Activated CD8-positive, alpha-beta memory T cell treated with anti-CD3 and anti-CD28 coated beads for 4 hours (primary cell): ENCODE measurements at places on chromosomes 1 and 21.

- no peak for DNase-seq
These were observed 85.7 kb upstream of the SLC45A1 start for GRCh38 chr1:8232036-8232757.

GRCh38 chr1:168273575-168273974, 7.1 kb upstream of the TBX19 start:
- DNase-seq = no peak

DNA sequence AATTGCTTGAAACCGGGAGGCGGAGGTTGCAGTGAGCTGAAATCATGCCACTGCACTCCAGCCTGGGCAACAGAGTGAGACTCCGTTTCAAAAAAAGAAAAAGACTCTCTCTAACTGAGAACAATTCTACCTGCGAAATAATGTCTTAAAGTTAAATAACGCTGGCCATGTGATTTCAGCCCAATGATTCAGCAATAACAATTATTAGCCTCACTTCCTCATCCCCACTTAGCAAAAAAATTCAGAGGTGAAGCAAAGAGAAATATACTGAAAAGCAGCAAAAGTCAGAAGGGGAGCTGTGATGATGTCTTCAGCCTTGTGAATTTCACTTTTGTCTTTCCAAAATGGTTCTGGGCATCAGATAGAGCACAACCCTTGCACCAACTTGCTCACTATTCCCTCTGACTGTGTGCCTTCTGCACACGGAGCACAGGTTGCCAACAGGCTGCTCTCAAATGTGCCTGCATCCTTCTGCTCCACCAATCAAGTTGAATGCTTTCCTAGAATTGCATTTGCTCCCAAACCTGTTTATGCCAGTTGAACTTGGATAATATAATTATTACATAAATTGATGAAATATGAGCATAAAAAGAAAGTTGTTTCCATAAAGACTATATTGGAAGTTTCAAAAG, 79.8 kb upstream of the IPO9 start:
- DNase-seq = no peak

GRCh38 chr1:60034999-60035398, 38.6 kb downstream of the C1orf87 start:
- DNase-seq = no peak

DNA sequence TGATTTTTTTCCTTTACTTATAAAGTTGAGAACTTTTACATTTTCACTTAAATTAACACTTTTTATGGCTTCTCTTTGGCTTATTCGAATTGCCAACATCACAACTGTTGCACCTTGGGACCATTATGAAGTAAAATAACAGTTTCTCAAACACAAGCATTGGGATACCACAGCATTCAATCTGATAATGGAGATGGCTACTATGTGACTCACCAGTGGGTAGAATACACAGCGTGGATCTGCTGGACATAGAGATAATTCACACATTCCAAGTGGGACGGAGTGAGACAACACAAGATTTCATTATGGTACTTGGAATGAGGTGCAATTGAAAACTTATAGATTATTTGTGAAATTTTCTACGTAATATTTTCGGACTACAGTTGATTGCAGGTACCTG, 68.0 kb downstream of the ADAMTS1 start:
- no peak for DNase-seq

DNA sequence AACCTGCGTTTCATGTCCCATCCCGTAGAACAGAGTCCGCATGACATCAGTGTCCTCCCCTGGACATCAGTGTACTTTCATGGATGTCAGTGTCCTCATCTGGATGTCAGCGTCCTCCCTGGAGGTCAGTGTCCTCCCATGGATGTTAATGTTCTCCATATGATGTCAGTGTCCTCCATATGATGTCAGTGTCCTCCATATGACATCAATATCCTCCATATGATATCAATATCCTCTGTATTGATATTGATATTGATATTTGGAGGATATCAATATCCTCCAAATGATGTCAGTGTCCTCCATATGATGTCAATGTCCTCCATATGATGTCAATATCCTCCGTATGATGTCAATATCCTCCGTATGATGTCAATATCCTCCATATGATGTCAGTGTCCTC, 284.9 kb downstream of the AJAP1 start:
- DNase-seq = no peak

GRCh38 chr21:37837381-37837780, 78.9 kb downstream of the KCNJ6 start:
- DNase-seq = no peak

DNA sequence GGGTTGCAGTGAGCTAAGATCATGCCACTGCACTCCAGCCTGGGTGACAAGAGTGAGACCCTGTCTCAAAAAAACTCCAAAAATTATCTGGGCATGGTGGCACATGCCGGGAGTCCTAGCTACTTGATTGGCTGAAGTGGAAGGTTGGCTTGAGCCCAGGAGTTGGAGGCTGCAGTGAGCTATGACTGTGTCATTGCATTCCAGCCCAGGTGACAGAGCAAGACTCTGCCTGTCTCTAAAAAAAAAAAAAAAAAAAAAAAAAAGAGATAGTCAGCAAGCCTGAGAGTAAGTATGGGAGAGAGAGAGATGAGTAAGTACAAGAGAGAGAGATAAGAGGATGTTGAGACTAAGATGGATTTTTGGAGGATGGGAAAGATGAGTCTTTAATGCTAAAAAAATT, 180.8 kb upstream of the CACYBP start:
- no peak for DNase-seq

- no peak for DNase-seq
These were observed 25.1 kb downstream of the WARS2 start for GRCh38 chr1:119115311-119115710.

- DNase-seq = no peak
These were observed 128.5 kb upstream of the KCNK1 start for GRCh38 chr1:233485385-233485784.

GRCh38 chr1:218439541-218440295, 94.6 kb downstream of the TGFB2 start:
- no peak for DNase-seq

DNA sequence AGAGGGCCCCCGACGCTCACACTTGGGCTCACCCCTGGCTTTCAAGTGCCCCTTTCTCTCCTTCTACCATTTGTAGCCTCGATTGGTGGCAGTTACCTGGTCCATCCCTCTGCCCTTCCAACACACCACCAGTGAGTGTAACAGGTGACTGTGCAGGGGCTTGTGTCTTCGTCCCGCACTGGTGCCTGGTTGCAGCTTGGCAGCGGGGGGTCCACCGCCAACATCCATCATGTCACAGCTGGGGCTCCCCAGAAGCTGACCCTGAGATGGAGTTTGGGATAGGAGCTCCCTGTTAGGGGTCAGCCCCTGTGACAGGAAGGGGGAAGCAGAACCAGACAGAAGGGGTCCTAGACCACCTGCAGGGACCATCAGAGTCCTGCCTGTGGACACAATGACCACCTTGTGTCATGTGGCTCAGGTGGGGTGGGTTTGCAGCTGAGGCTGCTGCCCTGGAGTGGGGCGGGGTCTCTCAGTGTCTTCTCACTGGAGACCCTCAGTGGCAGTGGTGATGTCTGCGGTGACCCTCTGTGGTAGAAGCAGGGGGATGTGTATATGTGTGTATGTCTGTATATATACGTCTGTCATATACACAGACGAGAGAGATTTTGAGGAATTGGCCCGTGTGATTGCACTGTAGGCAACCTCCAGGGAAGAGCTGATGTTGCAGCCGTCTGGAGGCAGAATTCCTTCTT, 3.6 kb upstream of the CALML6 start:
- no peak for DNase-seq

- DNase-seq = no peak
These were observed 51.8 kb upstream of the ZSWIM5 start for GRCh38 chr1:45258059-45258650.

DNA sequence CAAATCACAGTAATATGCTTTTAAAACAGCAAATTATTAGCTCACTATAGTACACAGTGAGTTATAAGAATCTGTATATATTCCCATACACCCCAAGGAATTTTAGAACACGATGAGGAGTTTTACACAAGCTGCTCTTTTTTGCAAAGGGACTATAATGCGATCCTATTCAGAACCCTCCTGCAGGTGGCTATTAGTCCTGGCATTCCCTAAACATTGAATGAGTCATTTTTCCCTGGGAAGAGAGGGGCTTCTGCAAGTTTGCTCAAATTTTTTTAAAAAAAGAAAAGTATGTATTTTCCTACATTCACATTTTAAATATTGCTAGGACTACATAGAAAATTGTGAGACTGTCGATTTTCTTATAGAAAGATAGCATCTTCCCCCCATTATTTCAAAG, 106.3 kb downstream of the COL11A1 start:
- no peak for DNase-seq

DNA sequence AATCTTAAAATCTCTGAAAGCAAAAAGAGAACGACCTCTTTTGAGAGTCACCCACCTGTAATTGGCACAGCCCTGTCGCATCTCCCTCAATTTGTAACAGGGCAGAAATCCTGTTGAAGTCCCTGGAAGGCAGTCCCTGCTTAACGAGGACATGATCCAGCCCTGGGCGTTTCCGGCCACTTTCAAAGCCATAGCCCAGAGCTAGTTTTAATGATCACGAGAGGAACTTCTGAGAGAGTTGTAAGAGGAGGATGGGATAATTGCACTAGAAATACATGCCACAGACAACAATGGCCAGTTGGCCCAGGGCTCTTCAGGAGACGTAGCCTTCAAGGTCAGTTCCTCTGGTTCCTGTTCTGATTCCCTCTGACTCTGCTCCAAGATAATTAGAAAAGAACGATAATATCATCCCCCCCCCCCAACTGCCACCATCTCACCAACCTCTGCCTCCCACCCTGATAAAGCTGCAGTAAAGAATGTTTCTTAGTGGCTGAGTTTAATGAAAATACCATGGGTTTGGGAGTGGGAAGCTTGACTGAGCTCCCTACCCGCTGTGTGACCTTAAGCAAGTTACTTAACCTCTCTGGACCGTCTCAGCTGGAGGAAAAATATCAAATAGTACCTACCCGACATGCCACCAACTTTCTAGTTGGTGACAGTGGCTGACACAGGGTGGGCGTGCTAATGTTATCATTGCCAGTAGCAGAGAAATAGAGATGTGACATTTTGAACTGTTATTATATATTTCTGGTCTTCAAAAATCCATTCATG, 140.0 kb downstream of the OMA1 start:
- no peak for DNase-seq

- DNase-seq = no peak
These were observed 8.0 kb downstream of the PLXNA2 start for GRCh38 chr1:208235982-208236761.

DNA sequence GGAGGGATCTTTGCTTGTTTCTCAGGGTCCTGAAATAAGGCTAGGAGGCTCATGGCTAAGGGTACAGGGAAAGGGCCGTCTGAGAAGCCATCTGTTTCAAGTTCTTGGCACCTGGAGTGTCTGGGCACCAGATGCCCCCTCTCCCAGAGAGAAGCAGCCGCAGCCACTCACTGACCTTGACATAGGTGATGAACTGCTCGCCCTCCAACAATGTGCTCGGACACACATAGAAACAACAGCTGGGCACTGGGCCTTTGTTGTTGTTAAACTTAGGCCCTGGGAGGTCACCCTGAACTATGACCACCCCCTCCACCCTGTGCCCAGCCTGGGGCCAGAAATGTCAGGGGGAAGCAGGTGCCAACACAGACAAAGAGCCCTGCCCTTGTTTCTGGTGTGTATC, 9.2 kb upstream of the TNNI1 start:
- no peak for DNase-seq

DNA sequence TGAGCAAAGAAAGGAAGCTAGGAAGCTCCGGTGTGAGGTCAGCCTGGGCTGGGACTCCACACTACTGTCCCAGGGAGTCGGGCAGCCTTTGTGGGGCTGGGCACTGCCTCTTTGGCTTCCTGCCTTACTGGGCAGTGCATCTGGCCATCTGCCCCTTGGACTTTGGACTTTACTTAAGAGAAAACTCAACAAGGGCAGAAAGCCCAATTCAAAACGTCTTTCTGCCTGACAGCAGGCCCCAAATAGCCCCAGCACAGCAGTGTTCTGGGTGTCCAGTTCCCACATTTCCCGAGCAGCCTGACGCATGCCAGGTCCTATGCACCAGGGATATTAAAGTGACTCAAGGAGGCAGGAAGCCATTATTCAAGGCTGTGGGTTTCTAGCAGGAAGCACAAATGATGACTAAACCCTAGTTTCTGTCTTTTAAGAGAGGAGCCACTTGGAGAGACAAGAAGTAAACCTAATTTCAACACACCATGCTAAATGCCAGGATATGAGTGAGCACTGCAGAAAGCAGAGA, 37.9 kb upstream of the EDEM3 start:
- no peak for DNase-seq

DNA sequence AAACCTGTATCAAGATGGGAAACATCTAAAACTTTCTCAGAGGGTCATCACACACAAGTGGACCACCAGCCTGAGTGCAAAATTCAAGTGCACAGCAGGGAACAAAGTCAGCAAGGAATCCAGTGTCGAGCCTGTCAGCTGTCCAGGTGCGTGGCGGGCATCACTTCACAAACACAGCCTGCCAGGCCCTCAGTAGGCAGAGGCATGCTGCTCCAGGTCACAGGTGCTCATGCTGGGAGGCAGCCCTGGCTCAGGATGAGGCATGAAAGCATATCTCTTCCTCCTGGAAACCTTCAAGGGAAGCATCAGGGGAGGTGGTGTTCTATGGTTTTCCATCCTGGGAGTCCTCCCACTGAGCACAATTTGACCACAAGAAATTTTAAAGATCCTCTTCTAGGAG, 6.3 kb downstream of the CD2 start:
- DNase-seq = no peak

- no peak for DNase-seq
These were observed 10.0 kb downstream of the MAP3K21 start for GRCh38 chr1:233337505-233337904.

GRCh38 chr1:21749109-21749508, 33.8 kb downstream of the USP48 start:
- no peak for DNase-seq

GRCh38 chr1:237873487-237874211, 17.1 kb downstream of the ZP4 start:
- no peak for DNase-seq

DNA sequence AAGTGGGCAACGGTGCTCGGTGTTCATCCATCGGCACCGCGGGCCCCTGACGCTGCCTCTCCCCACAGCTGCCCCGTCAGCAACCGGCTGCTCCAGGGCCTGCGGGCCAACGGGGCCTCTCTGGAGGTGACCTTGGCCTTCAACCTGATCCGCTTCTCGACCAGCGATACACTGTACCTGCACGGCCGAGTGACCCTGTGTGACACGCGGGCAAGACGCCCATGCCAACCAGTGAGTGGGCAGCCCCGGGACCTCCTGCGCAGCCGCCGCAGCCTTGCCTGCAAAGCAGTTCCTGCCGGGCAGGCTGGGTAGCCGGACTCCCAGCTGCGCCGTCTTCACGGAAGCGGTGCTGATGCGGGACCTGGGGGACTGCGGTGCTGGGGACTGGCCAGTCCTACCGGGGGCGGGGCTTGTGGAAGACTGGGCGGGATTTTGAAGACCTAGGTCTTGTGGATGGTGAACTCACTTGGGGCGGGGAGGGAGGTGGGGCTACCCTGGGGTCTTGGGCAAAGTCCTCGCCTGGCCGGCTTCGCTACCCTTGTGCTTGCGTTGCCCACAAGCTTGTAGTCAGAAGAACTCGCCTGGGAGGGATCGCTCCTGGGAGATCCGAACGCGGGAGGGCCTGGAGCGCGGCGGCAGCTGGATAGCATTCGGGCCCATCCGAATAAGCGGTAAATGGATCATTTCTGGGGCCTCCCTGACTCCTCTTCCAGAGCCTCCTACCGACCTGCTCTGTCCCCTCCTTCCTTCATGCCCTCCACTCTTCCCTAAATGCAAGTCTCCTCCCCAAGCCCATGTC, 8.8 kb upstream of the CEP85 start:
- DNase-seq = peak; percentile 14

- DNase-seq = no peak
These were observed 107.9 kb downstream of the FGGY start for GRCh38 chr1:59404796-59405195.
